ENCODE measurements at places on chromosomes 12 and 14.
A peak's percentile ranks its signal among the peaks of the same experiment; 100 is the strongest.

DNA sequence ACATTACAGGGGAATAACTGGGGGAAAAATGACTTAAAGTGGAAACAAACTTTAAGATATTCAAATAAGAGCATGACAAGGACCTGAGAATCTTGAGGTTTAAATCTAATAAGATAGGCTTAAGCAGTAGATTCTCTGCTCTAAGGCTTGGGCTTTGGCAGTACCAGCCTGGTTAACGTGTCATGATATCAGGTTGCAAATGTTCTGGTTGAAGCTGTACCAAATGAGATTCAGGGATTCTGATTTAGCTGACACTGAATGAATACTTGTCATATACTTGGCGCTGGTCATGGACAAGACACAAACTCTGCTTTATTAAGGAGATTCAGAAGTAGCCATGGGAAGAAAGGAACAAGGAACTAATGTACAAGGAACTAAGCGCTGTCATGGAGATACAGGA is 6.1 kb downstream of the TCP11L2 start:
- no peak for DNase-seq

DNA sequence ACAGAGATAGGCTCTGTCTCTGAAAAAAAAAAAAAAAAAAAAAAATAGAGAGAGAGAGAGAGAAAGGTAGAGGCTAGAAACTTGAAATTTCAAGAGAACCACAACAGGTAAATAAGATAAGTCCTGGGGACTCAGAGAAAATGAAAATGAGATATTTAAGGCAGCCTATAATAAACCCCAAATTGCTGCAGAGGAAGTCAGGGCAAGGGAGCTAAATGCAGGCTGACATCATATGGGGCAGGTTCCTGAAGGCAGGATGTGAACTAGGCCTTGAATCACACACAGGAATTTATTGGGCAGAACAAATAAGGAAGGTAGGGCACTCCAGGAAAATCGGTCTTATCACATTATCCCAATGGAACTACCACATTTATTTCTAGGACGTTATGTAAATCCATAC is 54.9 kb upstream of the NUDT4 start:
- DNase-seq, result no peak

- no peak for DNase-seq
Observed at GRCh38 chr14:59297071-59297776, 108.8 kb downstream of the DAAM1 start.

DNA sequence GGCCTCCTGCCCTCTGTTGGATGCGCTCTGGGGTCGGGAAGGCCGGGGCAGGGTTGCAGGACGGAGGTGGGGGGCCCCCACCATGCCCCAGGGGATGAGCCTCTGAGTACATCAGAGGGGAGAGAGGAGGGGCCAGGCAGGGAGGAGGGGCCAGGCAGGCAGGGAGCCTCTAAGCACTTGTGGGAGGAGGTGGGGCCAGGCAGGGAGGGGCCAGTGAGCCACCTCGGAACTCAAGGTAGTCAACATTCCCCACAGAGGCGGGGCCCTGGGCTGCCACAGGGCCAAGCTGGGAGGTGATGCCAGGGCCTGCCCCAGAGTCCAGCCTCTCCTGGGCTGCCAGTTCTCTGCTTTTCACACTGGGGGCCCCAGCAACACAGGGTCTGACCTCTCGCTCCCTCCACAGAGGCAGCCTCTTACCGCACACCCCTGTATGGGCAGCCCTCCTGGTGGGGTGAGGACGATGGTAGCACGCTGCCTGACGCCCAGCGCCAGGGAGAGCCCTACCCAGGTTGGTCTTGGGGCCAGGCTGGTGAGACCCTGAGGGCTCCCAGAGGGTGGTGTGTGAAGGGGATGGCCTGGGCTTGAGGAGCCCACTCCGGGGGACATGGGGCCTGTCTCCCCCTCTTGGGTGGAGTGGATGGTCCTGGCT is 17.4 kb downstream of the CEP170B start:
- DNase-seq, result no peak

DNA sequence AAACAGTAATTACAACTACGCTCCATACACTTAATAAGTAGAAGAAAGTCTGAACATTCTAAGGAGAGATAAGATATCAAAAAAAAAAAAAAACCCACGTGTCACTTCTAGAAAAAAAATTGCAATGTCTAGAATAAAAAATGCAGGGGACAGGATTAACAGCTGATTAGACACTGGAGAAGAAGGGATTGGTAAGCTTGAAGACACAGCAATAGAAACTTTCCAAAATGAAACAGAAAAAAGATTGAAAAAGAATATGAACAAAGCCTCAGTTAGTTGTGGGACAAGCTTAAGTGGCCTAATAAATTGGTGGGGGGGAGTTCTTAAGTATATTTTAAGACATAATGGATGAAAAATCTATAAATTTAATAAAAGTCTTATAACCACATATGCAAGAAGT is 105.5 kb downstream of the PTPRR start:
- no peak for DNase-seq

GRCh38 chr12:60349232-60349978 is 753.6 kb downstream of the SLC16A7 start:
- DNase-seq, result no peak

DNA sequence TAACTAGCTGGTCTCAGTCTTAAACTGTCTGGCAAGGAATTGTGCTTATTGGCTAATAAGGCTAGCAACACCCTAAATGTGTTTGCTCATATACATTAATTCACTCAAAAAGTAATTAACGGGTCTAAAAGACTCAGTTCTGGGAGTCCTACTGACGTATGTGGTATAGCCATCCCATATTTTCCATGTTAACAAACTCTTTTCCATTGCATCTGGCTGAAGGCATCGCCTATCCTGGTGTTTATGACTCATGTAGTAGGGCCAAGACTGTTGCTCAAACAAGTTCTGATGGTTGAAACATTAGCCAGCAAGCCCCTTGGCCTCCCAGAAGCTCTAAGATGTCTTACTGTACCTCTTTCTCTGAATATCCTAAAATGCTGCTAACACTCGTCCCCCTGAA is 98.5 kb downstream of the PHLDA1 start:
- DNase-seq, result no peak

DNA sequence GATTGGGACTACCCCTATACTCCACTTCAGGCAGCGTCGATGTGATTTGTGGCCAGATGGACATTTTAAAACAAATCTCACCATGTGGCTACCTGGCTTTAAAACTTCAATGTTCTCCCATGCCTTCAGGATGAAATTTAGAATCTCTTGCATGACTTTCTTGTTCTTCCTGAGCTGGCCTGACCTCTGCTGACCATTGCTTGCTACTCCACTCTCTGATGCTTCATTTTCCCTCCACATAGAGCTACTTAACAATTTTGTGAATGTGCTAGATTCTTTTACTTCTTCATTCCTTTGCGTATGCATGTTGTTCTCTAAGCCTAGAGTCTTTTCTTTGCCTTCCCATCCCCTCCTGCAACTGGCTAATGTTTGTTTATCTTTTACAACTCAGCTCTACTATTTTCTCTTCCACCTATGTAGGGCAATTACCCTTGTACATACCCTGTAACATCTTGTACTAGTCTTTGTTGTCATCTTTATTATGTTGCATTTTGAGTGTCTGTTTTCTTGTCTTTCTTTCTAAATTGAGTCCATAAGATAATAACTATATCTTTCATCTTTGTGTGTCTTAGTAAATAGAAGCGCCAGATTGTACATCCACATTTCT is 41.2 kb downstream of the YLPM1 start:
- peak; percentile 49 for DNase-seq
